ENCODE measurements at places on chromosomes 1 and 21.

- no peak for DNase-seq
These were observed 35.4 kb downstream of the AK2 start for GRCh38 chr1:33001282-33001681.

DNA sequence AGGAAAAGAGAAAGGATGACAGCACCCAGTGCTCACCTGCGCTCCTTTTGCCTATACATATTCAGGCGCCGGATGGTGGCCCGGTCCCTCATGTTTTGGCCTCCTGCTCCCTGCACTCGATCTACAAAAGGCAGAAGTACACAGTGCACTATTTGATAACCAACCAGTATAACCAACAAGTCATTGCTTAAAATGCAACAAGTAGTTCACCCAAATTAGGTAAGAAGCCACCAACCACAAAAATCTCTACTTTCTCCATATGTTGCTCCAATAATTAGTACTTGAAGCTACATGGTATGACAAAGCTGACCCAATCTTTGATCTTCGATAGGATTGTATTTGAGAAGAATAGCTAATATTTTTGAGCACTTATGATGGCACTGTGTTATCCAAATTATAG lies 2.0 kb downstream of the GNL2 start:
- no peak for DNase-seq

GRCh38 chr1:18535391-18536210 lies 54.9 kb downstream of the KLHDC7A start:
- DNase-seq: no peak

DNA sequence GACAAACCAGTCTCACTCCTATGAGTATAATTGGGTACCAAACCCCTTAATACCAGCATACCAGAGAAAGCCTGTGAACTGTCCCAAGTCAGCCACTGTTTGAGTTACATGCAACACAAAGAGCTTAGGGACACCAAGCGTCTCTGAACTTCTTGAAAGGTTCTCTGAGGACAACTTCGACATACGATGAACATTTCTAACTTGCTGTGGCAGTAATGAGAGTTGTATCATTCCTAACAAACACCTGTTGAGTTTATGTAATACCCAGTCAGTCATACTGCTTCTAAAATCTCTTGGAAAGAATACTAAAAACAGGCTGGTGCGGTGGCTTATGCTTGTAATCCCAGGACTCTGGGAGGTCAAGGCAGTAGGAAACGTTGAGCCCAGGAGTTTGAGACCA lies 18.4 kb downstream of the CCT8 start:
- no peak for DNase-seq

DNA sequence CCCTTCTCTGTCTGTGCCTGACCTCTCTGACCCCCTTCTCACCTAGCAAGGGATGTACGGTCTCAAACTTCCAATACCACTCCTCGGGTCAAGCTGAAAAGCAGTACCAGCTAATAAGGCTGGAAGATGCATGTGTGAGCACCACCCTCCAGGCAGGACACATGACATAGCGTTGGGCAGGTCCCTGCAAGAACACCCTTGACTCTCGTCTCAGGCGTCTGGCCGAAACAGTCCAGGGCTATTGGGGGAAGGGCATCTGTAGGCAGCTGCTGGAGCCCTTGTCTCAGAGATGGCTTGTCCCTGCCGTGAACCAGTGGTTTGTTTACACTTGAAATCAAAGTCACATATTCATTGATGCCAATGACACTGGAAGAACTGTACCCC lies 56.5 kb downstream of the CD46 start:
- no peak for DNase-seq
